ENCODE measurements at places on chromosomes 6 and 20. TPM values are rescaled to one million over a fixed set of nuclear protein-coding genes. Genes with fewer than 3 reads are reported as not detected.

SLC17A4 gene
- total RNA-seq: not detected

DNA sequence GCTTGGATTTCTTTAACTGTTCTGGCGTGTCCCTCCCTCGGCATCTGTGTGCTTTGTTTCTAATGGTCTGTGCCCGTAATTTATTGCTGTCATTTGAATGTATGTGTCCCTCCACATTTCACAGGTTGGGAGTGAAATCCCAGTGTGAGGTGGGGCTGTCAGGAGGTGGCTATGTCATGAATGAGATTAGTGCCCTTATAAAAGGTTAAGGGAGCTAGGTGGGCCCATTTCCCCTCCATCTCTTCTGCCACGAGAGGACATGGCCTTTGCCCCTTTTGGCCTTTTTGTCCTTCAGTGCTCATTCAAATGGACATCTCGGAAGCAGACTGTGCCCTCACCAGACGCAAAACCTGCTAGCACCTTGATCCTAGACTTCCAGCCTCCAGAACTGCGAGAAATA lies 96.3 kb downstream of the LAMP5 start:
- no peak for DNase-seq
- H3K4me1 ChIP-seq: no peaks in the 10 kb centered on the region
- no peak overlapping the region for H3K27ac ChIP-seq
- no peaks in the 10 kb centered on the region for H3K27me3 ChIP-seq
- no peaks in the 10 kb centered on the region for H3K36me3 ChIP-seq

GRCh38 chr6:127939442-127940066 lies 38.7 kb upstream of the THEMIS start:
- H3K4me1 ChIP-seq: peaks cover 33% of the 10 kb centered on the region
- no peaks in the 10 kb centered on the region for H3K36me3 ChIP-seq
- H3K4me3 ChIP-seq: no peak overlapping the region
- no peaks in the 10 kb centered on the region for H3K27me3 ChIP-seq

- H3K4me1 ChIP-seq: no peaks in the 10 kb centered on the region
- no peak overlapping the region for H3K27ac ChIP-seq
- DNase-seq: no peak
- no peaks in the 10 kb centered on the region for H3K36me3 ChIP-seq
- H3K27me3 ChIP-seq: no peaks in the 10 kb centered on the region
Observed at GRCh38 chr6:16273256-16273655, 34.9 kb downstream of the GMPR start.

GRCh38 chr6:1579096-1579495 lies 30.6 kb upstream of the FOXC1 start:
- H3K4me3 ChIP-seq: no peak overlapping the region
- no peaks in the 10 kb centered on the region for H3K4me1 ChIP-seq
- H3K36me3 ChIP-seq: no peaks in the 10 kb centered on the region
- H3K27me3 ChIP-seq: no peaks in the 10 kb centered on the region
- no peak for DNase-seq

DNA sequence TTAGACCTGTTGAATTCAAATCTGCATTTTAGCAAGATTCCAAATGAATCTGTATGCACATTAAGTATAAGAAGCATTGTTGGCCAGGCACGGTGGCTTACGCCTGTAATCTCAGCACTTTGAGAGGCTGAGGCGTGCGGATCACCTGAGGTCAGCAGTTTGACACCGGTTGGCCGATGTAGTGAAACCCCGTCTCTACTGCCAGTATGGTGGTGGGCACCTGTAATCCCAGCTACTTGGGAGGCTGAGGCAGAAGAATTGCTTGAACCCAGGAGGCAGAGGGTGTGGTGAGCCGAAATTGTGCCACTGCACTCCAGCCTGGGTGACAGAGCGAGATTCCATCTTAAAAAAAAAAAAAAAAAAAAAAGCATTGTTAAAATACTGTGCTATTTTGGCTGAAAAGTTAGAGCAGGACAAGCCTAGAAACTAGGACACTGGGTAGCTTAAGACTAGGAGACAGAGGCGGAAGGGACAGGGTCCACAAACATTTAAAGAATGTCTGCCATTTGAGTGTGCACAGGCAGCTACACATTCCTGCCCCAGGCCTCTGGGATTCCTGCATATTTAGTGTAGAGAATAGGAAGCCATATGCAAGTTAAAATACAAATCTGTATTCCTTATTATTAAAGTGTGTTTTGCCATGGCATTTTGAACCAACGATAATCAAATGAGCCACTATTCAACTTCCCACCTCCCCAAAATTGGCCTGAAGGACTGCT lies 45.1 kb upstream of the EEF1A1 start:
- no peaks in the 10 kb centered on the region for H3K4me1 ChIP-seq
- no peaks in the 10 kb centered on the region for H3K36me3 ChIP-seq
- no peaks in the 10 kb centered on the region for H3K27me3 ChIP-seq
- no peak overlapping the region for H3K4me3 ChIP-seq
- DNase-seq: no peak
- no peak overlapping the region for H3K27ac ChIP-seq

Measured in naive thymus-derived CD4-positive, alpha-beta T cell (primary cell).